Kidney (tissue), 22 donors: ENCODE measurements at places on chromosomes 12 and 14. TPM values are rescaled to one million over a fixed set of nuclear protein-coding genes. Genes with fewer than 3 reads are reported as not detected.

FAM181A gene
- not detected for polyA plus RNA-seq

DNA sequence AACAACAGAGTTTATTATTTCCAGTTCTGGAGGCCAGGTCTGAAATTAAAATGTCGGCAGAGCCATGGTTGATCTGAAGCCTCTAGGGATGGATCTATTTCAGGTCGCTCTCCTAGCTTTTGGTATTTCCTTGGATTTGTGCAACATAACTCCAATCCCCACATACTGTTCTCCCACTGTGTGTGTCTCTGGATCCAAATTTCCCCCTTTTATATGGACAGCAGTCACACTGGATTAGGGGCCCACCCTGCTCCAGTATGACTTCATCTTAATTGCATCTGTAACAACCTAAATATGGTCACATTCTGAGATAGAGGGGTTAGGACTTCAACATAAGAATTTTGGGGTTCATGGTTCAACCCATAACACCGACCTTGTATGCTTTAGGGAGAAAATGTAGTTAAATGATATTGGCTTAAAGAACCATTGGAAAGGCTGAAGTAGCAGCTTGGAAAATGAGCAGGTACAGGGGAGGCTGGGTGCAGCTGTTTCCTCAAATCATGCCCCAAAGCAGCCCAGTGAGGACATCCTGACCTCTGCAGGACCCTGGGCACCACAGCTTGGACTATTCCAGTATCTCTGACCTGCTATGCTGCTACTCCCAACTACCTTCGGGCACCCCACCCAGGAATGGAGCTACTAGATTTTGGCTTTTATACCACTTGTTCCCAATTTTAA is 13.9 kb upstream of the MDM2 start:
- DNase-seq, result no peak

DNA sequence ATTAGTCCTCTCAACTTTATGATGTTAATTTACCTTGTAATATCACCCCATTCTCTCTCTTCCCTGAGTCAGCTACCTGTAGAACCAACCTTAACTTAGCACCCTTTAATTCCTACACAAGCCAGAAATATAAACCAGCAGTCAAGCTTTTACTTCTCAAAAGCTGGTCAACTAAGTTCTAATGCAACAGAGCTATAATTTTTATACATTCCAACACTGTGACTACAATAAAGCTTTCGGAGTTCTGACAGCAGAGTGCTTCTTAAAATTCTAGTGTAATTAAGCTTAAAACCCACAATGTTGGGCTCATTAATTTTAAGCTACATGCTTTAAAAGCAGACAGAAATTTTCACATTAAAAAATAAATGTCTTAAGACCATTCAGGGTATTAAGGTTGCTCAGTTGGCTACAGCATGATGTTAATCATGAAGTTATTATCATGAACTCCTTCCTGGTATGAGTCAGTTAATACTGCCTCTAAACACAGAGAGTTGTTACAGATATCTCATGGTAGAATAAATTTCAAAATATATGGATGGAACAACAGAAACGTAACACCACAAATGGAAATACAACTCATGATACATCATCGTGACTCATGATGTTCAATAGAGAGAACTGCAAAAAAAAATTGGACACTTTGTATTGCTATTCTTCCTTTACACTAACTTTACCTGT is 126.7 kb downstream of the EPS8 start:
- DNase-seq, result no peak

- DNase-seq, result no peak
These were observed 413.6 kb downstream of the TMEM121 start for GRCh38 chr14:105939810-105940508.

DNA sequence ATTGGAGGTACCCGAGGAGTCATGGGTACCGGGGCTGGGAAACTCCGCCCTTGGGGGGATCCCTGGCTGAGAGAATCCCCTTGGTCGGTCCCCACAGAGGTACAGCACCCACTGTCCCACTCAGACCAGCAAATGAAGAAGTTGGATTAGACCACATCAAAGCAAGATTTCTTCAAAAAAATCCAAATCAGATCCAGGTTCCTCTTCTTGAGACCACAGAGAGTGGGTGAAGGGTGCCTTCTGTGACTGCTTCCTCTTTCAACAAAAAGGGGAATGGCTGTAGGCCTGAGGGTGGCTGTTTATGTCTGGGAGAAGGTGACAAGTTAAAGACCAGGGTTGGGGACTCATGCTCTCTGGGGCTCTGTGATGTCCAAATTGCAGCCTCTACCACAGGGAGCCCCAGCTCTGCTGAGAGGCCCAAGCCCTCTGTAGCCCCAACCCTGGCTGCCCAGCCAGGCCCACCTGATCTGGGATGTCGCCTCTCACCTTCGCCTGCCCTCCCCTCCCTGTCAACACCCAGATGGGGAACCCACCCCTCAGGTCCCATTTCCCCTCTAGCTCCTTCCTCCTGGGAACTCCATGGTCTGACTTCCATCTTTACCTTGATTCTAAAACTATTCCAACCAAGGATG is 50.9 kb downstream of the ZFP36L1 start:
- no peak for DNase-seq
